Fibroblast of skin of right biceps (primary cell): ENCODE measurements at places on chromosomes 1 and 21.

DNA sequence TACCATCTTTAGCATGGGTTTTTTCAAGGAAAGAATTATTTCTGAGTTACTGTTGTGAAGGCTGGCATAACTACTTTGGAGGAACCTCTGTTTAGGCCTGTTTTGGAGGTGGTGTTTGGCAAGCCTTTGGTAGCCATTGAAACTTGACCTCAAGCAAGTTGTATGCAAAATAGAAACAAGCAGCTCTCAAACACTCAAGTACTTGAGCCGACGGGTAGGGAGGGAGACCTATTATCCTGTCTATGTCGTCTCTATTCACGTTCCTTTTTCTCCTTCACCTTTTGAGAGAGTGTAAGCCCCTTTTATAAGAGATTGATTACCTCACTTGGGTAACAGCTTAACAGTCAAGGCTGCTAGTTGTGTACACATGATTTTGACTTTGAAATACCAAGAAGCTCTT is 878.3 kb upstream of the CXADR start:
- no peak for DNase-seq

- DNase-seq, result peak; percentile 68
Measured at GRCh38 chr1:19315378-19316198, 3.5 kb downstream of the SLC66A1 start.

DNA sequence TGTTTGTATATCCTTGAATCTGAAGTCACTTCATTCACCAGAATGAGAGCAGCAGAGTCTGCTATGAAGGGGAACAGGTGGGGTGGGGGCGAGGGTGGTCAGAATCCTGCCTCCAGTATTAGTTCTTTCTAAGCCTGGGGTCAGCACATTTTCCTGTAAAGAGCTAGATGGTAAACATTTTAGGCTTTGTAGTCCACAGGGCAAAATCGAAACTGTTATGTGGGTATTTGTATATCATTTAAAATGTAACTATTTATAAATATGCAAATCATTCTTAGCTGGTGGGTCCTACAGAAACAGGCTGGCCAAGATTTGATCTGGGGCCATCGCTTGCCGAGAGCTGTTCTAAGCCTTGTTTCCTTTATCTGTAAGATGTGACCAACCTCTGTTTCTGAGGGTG is 96.0 kb downstream of the IGSF21 start:
- no peak for DNase-seq

GRCh38 chr1:30842697-30843354 is 65.7 kb downstream of the SDC3 start:
- DNase-seq, result peak; percentile 80

- DNase-seq, result no peak
Measured at GRCh38 chr1:116246174-116246573, 126.9 kb upstream of the ATP1A1 start.
